ENCODE measurements at places on chromosomes 3 and 15.

DNA sequence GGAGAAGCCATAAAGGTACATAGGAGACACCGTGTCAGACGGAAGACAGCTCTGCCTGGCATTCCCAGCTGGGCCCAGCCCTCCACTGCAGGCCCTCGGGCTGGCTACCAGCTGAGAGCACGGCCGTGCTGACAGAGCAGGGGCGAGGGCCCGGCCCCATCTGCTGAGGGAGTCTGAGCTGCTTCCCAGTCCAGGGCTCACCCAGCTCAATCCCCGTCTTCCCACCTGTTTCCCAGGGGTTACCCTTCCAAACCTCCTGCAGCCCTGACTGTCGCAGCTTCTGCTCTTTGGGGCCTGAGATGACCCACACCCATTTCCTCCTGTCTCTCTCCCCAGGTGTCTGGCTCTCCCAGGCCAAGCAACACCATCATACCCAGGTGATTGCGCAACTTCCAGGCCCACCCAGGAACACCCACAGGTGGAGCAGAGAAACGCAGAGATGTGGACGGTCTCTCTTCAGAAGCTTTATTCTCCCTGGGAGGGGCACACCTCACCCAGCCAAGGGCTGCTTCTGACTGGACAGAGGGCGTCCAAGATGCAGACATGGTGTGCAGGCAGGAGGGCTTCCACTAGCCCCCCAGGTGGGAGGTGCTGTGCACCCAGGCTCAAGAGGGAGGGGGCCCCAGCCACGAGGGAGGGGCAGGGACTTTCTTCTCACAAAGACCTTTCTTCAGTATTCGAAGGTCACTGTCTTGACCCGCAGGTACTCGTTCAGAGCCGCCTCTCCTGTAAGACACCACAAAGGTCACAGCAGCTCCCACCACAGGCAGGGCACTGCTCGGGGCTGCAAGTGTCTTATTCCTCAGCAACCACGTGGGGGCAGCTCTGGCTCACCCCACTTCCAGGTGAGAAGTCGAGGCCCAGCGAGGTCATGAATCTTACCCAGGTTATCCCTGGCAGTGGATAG lies 19.4 kb upstream of the SLC41A3 start:
- no peak for DNase-seq

DNA sequence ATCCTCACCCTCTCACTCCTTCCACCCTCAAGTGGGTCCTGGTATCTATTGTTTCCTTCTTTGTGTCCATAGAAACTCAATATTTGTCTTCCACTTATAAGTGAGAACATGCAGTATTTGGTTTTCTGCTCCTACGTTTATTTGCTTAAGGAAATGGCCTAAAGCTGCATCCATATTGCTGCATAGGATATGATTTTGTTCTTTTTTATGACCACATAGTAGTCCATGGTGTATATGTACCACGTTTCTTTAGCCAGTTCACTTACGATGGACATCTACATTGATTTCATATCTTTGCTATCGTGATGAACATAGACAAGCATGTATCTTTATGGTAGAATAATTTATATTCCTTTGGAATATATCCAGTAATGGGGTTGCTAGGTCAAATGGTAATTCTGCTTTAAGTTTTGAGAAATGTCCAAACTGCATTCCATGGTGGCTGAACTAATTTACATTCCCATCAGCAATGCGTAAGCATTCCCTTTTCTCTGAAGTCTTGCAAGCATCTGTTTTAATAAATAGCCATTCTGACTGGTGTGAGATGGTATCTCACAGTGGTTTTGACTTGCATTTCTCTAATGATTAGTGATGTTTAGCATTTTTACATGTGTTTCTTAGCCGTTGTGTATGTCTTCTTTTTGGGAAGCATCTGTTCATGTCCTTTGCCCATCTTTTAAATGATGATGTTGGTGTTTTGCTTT lies 650.2 kb downstream of the ZNF385D start:
- no peak for DNase-seq

GRCh38 chr3:46478341-46478740 lies 13.6 kb upstream of the LTF start:
- no peak for DNase-seq

GRCh38 chr3:197431346-197431910 lies 124.3 kb downstream of the BDH1 start:
- DNase-seq = no peak
